ENCODE measurements at places on chromosomes 4 and X. TPM values are rescaled to one million over a fixed set of nuclear protein-coding genes. Genes with fewer than 3 reads are reported as not detected.

Gene CDKL2
- 8.1 TPM for total RNA-seq

Gene GSX2
- total RNA-seq = 3.9 TPM

Gene SLC49A3
- total RNA-seq = 3.5 TPM

Gene IL1RAPL1
- total RNA-seq = 9.1 TPM

Gene SRPK3
- 6.9 TPM for total RNA-seq

Gene TMEM144
- 4.3 TPM for total RNA-seq

Gene TCEAL9
- total RNA-seq = 84.4 TPM

Gene RHOH
- 1.8 TPM for total RNA-seq

Gene ATP8A1
- total RNA-seq = 105 TPM

Gene SPANXA2
- not detected for total RNA-seq

Gene RRH
- total RNA-seq = 9.6 TPM

Gene SPANXN3
- total RNA-seq = not detected

Gene HNRNPDL
- total RNA-seq = 320 TPM

Gene MGAT4D
- not detected for total RNA-seq

Gene FGFBP1
- total RNA-seq = 0.71 TPM

Gene CYSLTR1
- total RNA-seq = 5.2 TPM

Gene TRIM61
- 2.7 TPM for total RNA-seq

Gene RBMX2
- total RNA-seq = 19.4 TPM

Gene P2RY4
- 0.82 TPM for total RNA-seq

Gene PRDM5
- total RNA-seq = 57.6 TPM

Gene CYBB
- 12.6 TPM for total RNA-seq

Gene MID1
- 70.7 TPM for total RNA-seq

Gene MAGEA4
- total RNA-seq = not detected

Gene FAM90A26
- not detected for total RNA-seq

Gene KLF8
- total RNA-seq = 11.3 TPM

Gene TXK
- 2.9 TPM for total RNA-seq

Gene ADAM29
- total RNA-seq = 0.16 TPM

Gene SERPINA7
- not detected for total RNA-seq
